ENCODE measurements at places on chromosomes 5 and 9.

DNA sequence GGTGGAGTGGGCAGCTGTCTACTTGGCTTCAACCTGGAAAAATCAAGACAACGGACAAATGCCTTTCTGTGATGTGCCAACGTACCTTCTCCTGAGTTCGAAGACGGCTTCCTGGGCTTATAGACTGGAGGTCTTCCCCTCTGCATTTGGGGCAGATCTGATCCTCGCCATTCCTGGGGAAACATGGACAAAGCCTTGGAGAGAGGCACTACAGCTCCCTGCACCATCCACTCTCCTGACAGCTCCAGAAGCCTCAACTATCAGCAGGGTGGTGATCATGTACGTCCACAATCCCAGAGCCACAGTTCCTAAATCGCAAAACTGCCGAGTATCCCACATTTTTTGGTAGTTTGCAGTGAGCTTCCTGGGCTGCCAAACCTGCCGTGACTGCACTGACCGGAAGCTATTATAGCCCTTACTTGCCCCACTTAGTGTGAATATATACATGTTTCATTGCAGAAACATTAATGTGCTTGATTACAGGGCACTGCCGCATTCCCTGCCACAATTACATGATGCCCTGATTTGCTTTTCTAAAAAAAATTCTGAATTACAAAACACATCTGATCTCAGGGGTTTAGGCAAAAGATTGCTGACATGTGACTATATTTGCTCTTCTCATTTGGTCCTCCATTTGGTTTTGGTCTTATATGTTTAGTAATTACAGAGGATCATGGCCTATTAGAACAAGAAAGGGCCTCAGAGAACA is 2.8 kb downstream of the TRAF1 start:
- no peak for DNase-seq

DNA sequence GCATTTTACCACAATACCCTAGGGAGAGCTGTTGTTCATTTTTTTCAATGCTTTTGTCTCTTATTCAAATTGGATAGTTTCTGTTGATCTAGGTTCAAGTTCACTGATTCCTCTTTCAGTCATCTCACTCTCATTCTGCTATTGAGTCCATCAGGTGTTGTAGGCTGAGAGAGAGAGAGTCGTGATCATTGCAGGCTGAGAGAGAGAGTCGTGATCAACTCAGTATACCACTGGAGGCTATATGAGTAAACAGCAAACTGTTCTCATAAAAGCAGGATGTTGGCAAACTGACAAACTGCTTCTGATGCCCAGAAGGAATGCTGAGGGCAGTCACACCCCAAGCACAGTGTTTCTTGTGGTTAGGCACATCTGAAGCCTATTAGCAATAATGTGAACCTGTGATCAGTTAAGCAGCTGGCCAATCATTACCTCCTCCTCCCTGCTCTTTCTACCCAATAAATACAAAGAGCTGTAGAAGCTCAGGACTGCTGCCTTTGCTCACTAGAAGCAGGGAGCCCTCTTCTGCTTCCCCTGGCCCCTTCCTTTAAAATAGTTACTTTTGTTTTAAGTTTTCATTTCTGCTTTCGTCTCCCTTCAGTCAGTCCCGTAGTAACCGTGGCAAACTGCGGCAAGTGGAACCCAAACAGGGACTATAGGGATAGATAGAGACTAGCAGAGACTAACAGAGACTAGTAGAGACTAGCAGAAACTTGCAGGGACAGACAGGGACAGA is 476.1 kb upstream of the ACO1 start:
- no peak for DNase-seq

GRCh38 chr9:124771021-124771866 is at the start of gene NR6A1:
Gene NR6A1, minus strand, starts transcription at chr9:124771311.
- peak; percentile 95 for DNase-seq

DNA sequence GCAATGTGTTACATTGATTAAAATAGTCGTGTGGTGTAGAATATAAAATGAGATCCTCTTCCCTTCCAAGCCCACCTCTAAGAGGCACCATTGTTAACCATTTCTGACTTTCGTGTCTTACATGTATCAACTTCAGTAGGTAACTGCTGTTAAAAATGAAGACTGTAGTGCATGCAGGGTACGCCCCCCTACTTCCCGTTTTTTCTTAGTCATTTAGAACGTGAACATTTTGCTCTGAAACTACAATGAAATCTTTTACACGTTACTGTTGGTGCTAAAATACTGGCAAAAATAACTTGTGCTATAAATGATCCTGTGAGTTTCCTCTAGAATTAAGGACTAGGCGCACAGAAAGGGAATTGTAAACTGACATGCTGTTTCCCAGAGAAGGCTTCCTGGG is 41.5 kb downstream of the WNK2 start:
- DNase-seq: no peak

DNA sequence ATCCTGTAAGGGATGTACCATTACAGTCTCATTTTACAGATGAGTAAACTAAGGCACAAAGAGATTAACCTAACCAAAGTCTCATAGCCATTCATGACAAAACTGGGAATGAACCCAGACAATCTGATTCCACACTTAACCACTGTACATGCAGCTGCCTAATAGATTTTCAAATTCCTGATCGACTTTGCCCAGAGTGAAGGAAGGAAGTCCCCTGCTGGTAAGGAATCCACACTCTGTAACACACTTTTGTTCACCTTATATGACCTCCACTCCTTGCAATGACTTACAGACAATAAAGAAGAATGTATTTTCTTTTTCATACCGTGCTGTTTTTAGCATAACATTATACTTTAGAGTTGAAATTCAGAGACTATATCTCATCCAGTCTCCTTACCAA is 31.3 kb upstream of the PLPP6 start:
- DNase-seq: no peak

Measured in IMR-90 (cell line).